ENCODE measurements at places on chromosomes 1 and 21.

- H3K36me3 ChIP-seq, result no peaks in the 10 kb centered on the region
- no peak overlapping the region for H3K4me3 ChIP-seq
- no peaks in the 10 kb centered on the region for H3K4me1 ChIP-seq
- no peaks in the 10 kb centered on the region for H3K27me3 ChIP-seq
Observed at GRCh38 chr1:53576381-53576801, 117.2 kb downstream of the DMRTB1 start.

- H3K36me3 ChIP-seq, result no peaks in the 10 kb centered on the region
- no peaks in the 10 kb centered on the region for H3K27me3 ChIP-seq
- H3K27ac ChIP-seq, result no peak overlapping the region
- H3K4me3 ChIP-seq, result no peak overlapping the region
- DNase-seq, result peak; percentile 25
Observed at GRCh38 chr1:27331922-27332321, 9.9 kb upstream of the SYTL1 start.

DNA sequence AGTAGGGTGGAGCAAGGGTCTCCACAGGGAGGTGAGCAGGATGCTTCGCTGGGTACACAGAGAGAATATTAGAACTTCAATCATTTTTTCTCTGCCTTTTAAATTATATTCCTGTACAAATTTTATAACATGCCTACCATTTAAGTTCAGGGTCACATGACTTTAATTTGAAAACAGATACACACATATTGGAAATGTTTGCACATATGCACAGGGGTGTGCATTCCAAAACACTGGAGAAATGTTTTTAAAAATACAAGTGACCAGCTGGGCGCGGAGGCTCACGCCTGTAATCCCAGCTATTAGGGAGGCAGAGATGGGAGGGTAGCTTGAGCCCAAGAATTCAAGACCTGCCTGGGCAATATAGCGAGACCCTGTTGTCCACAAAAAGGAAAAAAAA lies 39.7 kb downstream of the NIPAL3 start:
- no peak overlapping the region for H3K4me3 ChIP-seq
- no peaks in the 10 kb centered on the region for H3K4me1 ChIP-seq
- no peaks in the 10 kb centered on the region for H3K36me3 ChIP-seq
- H3K27ac ChIP-seq, result no peak overlapping the region

DNA sequence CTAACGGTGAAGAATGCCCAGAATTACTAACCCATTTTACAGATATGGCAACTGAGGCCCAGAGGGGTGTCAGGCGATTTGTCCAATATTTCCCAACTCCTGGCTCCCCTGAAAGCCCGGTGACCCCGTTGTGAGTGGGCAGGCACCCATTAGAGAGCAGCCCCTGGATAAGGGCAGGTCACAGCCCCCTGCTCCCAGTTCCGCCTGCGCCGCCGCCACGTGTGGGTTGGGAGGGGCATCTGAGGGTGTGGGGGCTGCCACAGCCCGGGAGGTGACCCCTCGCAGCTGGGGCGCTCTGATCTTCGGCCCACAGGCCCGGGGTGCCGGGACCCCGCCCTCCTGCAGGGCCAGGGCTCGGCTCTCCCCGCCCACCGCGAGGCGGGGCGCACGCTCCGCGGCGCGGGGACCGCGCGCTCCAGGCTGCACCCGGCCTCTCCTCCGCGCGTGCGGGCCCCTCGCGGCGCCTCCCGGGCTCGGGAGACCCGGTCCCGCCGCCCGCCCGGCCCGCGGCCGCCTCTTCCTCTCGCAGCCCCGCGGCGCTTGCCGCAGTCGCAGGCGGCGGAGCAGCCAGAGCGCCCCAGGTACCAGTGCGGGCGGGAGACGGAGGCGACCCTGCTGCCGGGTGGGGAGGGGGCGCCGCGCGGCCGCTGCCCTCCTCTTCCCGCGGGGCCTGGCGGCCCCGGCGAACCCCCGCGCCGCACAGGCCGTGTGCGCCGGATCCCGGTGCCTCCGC lies at the start of gene HTR6:
Gene HTR6, plus strand, starts transcription at position 423 of the 733 bp plus-strand sequence. CDS start 879 bp downstream, outside the sequence.
- peaks cover 3% of the 10 kb centered on the region for H3K27me3 ChIP-seq
- no peak within 1 kb of the TSS for H3K27ac ChIP-seq
- H3K36me3 ChIP-seq, result no peaks in the 10 kb centered on the region
- peaks cover 3% of the 10 kb centered on the region for H3K4me1 ChIP-seq
- peak within 1 kb of the TSS; percentile 14 for H3K4me3 ChIP-seq

GRCh38 chr1:35932158-35932636 lies 1.3 kb downstream of the AGO3 start:
- no peaks in the 10 kb centered on the region for H3K36me3 ChIP-seq
- no peak overlapping the region for H3K27ac ChIP-seq
- H3K4me1 ChIP-seq, result no peaks in the 10 kb centered on the region
- peak overlapping the region; percentile 82 for H3K4me3 ChIP-seq

DNA sequence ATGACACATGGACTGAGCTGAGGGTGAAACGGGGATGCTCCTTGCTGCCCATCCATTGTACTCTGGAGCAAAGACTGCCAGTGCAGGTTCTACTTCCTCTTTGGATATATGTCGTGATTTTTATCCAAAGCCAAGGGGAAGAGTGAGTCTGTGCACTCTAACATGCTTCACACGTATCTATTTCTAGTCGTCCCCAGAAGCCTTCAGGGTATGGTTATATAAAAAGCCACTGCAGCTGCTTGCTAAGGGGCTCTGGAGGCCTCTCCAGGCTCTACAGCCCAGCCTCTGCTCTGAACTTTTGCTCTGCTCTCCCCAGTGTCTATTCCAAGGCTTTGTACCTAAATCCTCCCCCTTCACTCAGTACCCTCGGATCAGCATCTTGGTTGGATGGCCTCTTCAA lies 20.1 kb downstream of the PAFAH2 start:
- no peak overlapping the region for H3K4me3 ChIP-seq
- no peak for DNase-seq
- H3K4me1 ChIP-seq, result no peaks in the 10 kb centered on the region
- H3K27me3 ChIP-seq, result no peaks in the 10 kb centered on the region
- no peak overlapping the region for H3K27ac ChIP-seq

- peaks cover 6% of the 10 kb centered on the region for H3K4me1 ChIP-seq
- peak overlapping the region; percentile 92 for H3K4me3 ChIP-seq
- no peaks in the 10 kb centered on the region for H3K27me3 ChIP-seq
- no peaks in the 10 kb centered on the region for H3K36me3 ChIP-seq
- peak overlapping the region; percentile 87 for H3K27ac ChIP-seq
Observed at GRCh38 chr1:168135921-168136708, 615 bp downstream of the GPR161 start.

DNA sequence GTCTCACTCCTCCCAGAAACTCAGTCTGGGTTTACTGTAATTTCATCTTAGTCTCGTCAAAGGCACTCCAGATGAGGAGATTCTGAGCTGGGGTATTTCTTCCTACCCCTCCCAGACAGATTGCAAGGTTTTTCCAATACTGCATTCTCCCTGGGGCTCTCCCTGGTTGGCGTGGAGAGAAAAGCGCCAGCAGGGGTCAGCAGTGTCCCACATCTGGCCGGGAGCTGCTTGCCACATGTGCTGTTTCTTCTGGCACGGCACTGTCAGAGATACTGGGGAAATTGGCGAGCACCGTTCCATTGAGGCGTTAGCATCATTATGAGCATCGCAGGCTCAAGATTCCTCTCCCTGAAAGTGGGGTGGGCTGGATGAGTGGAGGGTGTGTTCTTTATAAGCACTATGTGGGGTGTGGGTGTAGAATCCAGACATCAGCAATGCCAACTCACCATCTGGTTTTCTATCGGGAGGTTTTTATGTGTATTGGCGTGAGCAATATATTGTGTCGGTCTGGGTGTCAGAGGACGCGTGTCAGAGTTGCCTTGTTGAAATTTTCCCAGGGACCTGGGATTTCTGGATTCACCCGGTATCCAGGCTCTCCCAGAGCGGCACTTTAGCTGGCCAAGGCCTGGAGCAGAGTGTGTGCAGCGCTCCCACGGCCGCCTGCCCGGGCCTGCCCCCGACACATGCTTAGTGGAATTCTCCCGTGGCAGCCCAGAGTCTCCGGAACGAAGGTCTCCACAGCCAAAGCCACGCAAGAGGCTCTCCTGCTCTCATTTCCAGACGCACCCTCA lies 8.0 kb upstream of the NAV1 start:
- H3K27me3 ChIP-seq, result no peaks in the 10 kb centered on the region
- H3K4me1 ChIP-seq, result no peaks in the 10 kb centered on the region
- H3K27ac ChIP-seq, result no peak overlapping the region
- peak; percentile 72 for DNase-seq

GRCh38 chr1:172351754-172352161 lies 68.7 kb upstream of the C1orf105 start:
- H3K27me3 ChIP-seq, result no peaks in the 10 kb centered on the region
- H3K4me3 ChIP-seq, result no peak overlapping the region

DNA sequence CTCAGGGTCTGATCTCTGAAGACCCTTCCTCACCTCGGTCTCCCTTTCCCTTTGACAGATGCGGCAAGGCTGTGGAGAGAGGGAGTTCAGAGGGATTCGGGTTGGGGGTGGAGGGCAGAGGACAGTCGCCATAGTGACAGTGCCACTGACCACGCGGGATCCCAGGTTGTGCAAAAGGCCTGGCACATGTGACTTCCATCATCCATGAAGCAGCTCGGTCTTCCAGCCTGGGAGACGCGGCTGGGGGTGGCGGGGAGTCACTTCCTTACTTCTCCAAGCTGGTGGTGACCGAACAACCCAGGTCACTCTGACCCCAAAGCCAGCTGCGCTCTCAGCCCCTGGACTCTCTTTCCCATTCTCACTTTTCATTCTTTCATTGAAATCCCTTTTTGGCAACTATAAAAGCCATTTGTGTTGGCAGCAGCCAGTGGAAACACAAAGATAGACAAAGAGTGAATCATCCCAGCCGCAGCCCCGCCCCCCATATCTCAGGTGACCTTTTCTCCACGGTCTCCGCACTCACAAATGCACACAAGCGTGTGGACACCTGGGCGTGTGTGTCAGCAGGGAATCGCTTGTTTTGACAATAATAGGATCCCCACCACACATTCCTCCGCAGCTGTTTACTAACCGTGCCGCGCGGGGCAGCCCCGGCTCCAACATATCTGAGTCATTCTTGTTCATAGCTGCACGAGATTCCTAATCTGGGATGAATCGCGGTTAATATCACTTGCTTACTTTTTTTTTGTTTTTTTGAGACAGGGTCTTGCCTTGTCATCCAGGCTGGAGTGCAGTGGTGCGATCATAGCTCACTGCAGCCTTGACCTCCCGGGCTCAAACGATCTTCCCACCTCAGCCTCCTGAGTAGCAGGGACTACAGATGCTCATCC lies 68.3 kb downstream of the DHRS3 start:
- H3K27me3 ChIP-seq, result no peaks in the 10 kb centered on the region
- H3K36me3 ChIP-seq, result no peaks in the 10 kb centered on the region
- H3K4me1 ChIP-seq, result peaks cover 24% of the 10 kb centered on the region
- peak overlapping the region; percentile 77 for H3K27ac ChIP-seq

DNA sequence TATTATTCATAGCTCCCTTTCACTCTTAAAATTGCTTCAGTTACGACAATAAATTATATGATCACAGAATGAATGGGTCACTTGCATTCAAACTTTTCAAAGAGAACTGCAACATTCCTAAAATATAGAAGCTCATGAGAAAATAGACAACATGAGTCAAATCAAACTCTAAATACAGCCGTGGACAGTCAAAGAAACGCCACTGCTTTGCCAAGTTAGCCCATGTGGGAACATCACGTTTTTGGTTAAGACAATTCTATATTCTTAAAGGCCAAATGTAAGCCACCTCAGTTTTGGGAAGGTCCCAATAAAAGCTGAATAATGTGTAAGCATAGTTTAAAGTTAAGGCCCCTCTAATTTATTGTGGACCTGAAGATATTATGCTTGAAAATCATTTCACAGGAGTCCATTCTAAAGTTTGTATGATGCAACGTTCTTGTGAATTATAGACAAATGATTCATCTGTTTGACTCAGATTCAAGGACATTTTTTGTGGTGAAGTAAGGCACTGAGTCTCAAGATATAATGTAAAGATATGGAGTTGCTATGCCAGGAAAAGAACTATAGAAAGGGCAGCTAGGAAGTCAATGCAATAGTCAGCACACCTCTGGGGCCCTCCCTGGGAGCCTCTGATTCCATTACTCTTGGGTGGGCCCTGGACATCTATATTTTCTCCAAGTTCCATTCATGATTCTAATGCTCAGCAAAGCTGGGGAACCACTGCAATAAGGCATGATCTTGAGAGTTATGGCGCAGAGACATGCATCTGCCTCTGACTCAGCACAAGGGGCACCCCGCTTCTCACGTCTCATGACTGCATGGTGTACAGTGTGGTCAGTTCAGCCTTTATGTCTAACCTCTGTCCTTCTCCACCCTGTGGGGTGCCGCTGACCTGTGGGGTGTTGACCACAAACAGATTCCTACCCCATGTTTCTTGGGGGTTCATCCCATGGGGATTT lies 33.9 kb downstream of the ETS2 start:
- no peaks in the 10 kb centered on the region for H3K4me1 ChIP-seq
- H3K27me3 ChIP-seq, result no peaks in the 10 kb centered on the region
- H3K4me3 ChIP-seq, result no peak overlapping the region
- no peak for DNase-seq
- no peaks in the 10 kb centered on the region for H3K36me3 ChIP-seq
- no peak overlapping the region for H3K27ac ChIP-seq

DNA sequence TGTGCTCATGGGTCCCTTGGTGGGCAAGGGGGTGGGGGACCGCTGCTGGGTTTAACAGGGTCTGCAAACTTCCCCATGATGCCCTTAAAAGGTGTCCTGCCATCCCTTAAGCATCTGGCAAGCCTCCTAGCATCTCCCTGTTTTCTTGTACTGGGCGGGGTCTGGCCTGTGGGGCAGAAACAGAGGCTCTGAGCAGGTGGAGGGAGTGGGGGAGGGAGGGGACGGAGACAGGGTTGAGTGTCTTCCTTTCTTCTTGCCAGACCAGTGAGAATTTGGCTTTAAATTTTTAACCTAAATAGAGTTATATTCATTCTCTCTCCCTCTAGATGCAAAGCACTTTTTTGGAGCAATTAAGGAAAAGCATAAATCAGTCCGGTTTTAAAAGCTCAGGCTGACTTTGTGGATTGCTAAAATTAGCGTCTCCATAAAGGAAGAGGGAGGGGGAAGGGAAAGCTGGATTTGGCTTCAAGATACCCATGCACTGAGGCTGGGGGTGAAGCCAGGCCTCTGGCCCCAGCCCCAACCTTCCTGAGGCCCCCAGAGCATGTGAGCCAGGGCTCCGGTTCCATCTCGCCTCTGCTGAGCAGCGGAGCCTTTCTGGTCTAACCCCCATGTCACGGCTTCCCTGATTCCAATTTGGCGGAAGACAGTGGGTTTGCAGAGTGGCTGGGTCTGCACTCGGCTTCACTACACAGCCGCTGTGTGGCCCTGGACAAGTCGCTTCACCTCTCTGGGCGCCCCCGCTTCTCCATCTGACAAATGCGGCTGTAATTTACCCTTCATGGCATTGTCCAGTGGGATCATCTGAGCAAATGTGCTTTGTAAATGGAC lies 25.3 kb downstream of the IGSF21 start:
- no peak for DNase-seq
- no peak overlapping the region for H3K4me3 ChIP-seq
- no peaks in the 10 kb centered on the region for H3K4me1 ChIP-seq
- no peaks in the 10 kb centered on the region for H3K27me3 ChIP-seq
